ENCODE measurements at places on chromosomes 16 and 17. TPM values are rescaled to one million over a fixed set of nuclear protein-coding genes. Genes with fewer than 3 reads are reported as not detected.

The C17orf50 gene
- not detected for total RNA-seq

The CPNE7 gene
- total RNA-seq: 20.2 TPM

The CDC6 gene
- 66.5 TPM for total RNA-seq

The TSR1 gene
- total RNA-seq: 54.8 TPM

The CCL4L2 gene
- not detected for total RNA-seq

The SPSB3 gene
- total RNA-seq: 57.9 TPM

The TBC1D3C gene
- total RNA-seq: not detected

All from epithelial cell of proximal tubule (primary cell).